Activated naive CD8-positive, alpha-beta T cell treated with anti-CD3 and anti-CD28 coated beads for 36 hours (primary cell): ENCODE measurements at places on chromosomes 5 and 9.
A peak's percentile ranks its signal among the peaks of the same experiment; 100 is the strongest.

GRCh38 chr5:156951359-156951758 is 11.7 kb downstream of the TIMD4 start:
- DNase-seq = no peak

GRCh38 chr9:78238046-78239038 is 2.5 kb downstream of the CEP78 start:
- DNase-seq = no peak

DNA sequence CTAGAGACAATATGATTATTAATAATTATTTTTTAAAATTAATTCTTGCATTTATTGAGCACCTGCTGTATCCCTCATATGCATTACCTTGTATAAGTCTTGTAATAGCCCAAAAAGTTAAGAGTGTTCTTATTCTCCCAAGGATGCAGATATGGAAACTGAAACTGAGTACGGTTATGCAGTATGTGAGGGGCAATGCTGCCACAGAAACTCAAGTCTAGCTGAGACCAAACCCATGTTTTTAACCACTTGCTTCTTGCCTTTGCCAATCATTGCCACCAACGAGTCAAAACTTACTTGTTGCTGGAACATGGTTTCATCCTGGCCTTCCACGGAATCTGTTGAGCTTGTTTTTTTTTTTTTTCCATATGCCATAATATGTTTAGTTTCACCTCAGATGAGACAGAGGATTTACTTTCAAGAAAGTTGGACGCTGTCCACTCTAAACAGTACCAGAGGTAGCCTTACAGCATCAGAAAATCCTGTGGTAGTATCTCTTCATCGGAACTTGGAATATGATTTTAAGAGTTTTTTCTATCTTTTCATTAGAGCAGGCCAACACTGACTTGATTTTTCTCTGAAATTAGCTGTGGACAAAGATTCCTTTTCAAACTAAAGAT is 27.9 kb downstream of the DOCK8 start:
- DNase-seq = no peak

- DNase-seq = peak; percentile 57
Observed at GRCh38 chr9:91047993-91048607, 246.5 kb downstream of the SYK start.

- DNase-seq = no peak
Observed at GRCh38 chr9:137458194-137459151, 661 bp downstream of the NSMF start.

DNA sequence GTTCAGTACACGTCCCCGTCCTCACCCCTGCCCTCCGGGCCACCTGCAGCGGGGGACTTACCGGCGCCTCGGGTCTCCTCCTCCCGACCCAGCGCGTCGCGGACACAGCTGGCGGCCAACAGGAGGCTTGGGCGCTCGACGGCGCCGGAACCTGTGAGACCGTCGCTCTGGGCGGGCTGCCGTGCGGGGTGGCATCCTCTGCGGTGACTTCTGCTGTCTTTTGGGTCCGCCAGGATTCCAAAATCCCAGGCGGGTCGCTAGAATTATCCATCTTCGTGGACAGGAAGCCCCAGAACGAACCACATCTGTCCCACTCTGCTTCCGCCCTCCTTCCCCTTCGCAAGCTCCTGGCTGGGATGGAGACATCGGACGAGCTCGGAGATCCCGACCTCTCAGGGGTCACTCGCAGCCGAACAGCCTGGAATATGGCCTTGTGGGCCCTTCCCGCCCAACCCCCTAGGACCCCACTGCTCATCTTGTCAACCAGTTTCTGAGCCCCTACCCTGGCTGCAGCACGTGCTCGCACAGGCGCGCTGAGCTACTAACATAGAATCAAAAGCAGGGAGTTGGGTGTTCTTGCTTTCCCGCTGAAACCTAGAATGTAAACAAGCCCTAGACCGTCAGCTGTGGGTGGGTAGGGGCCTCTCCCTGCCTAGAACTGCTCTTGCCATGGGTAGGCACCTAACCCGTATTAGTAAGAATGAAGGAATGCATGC is 947 bp upstream of the MARCHF3 start:
- peak; percentile 36 for DNase-seq

DNA sequence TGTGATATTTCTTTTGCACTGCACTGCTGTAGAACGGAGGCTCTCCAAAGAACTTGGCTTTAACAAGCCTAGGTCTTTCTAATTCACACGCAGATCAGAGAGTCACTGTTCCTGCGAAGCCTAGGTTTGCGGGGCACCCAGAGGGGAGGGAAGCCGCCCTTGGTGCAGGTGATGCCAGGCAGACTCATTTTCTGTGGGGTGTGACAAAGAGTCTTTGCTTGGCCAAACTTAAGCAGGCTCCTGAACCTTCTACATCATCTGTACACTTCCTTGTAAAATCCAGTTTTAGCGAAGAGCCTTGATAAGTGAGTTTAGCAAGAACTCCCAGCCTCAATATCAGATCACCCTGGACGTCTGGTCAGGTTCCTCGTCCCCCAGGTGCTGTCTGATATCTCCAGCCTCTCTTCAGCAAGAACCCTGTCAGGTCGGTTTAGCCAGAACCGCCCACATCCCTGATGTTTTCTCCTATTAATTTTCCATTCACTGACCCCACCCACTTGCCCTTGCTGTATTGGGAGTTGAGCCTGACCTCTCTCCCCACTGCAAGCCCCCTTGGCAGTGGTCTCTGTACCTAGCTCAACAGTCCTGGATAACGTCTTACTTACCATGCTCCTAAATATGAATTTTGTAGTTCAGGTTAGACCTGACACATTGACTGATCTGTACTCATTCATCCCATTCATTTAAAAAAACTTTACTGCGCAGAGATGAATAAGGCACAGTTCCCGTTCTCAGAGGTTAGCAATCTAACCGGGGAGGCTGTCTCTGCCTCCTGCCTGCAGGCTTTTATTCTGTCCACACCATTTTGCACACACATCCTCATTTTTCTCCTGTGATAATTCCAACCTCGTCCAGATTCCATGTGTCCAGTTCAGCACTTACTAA is 880 bp upstream of the UBAC1 start:
- no peak for DNase-seq

- DNase-seq = no peak
Observed at GRCh38 chr5:94021246-94021645, 279.8 kb upstream of the POU5F2 start.

- DNase-seq = no peak
Observed at GRCh38 chr5:111226556-111226955, 2.4 kb downstream of the CAMK4 start.

GRCh38 chr9:117044241-117044640 is 357.1 kb downstream of the TRIM32 start:
- DNase-seq = no peak

- DNase-seq = no peak
Observed at GRCh38 chr5:53983568-53984460, 326.6 kb downstream of the ARL15 start.

DNA sequence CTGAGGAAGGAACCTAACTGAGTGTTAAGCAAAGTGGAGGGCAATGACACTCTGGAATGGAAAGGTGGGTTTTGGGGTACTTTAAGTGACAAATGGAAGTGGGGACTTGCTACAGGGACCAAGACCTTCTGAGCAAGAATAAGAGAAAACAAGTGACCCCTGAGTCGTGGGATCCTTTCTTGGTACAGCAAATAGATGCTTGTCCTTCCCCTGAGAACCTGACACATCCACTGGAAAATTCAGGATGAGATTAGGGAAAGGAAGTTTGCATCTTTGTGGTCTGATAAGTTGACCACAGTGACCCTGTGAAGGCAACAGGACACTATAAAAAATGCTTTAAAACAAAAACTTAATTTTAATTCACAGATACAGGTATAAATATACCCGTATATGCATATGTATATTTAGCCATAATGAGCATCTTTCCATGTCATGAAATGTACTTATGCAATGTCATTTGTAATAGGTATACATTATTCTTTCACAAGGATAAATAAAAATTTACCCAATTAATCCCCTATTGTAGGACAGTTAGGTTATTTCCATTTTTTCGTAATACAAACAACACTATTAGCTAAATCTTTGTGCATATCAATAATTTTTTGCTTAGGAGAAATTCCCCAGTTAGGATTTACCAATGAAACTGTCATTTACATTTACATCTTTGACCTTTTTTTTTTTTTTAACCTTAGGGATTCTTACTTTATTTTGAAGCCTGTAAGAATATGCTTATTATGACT is 2.0 kb upstream of the IRF1 start:
- no peak for DNase-seq

DNA sequence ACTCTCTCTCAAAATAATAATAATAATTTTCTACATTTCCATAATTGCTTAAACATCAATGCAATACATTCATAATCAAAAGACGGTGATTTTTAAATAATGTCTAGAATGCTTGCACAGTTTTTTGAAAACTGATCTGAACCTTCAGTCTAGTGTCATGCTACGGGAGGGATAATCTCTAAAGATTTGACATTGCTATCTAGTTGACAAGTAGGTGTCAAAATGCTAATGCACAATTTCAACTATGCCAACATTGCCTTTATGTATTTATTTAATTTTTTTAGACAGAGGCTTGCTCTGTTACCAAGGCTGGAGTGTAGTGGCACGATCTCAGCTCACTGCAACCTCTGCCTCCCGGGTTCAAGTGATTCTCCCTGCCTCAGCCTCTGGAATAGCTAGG is 16.0 kb upstream of the PCAT7 start:
- no peak for DNase-seq

DNA sequence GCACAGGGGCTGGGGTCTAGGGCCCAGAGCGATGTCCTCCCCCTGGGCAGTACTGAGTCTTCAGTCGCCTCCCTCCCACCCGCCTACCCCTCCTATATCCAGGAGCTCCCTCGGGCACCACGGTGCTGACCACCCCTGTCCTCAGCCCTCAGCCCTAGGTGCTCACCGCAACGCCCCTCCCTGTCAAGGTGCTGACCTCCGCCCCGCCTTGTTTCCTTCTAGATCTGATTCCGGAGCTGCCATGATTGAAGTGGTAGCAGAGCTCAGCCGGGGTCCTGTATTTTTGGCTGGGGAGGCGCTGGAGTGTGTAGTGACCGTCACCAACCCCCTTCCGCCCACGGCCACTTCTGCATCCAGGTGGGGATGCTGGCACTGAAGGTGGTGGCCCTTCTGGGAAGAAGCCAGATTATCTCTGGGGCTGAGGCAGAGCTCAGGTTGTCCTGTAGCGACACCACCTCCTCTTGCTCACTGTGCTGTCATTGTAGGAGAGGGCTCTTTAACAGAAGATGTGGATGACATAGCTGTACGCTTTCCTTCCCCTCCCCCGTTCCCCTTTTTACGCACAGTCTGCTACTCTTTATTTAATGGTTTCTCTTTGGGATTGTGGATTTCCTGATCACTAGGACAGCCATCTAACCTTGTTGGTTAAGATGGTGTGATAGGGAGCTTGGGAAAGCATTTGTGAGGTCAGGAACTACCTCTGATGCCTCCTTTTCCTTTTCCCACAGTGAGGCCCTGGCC is 598 bp downstream of the RGP1 start:
- DNase-seq = peak; percentile 52

- DNase-seq = peak; percentile 81
Observed at GRCh38 chr5:956941-957747, 51.5 kb upstream of the NKD2 start.

DNA sequence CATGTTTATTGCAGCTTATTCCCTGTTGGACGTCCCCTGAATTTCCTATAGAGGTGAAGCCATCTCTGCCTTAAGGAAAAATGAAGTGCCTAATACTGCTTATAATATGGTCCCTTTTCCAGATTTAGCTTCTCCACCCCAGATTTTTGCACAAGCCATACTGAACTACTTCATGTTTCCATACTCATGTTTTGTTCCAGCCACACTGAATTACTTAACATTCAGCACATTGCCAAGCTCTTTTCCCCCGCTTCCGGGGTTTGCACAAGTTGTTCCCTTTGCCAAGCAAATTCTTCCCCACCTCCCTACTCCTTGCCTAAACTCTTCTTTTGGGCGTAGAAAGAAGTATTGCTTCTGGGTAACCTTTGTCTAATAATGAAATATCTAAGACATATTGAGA is 1.7 kb upstream of the CNTRL start:
- DNase-seq = no peak

- DNase-seq = no peak
Observed at GRCh38 chr9:116990592-116990991, 303.5 kb downstream of the TRIM32 start.

DNA sequence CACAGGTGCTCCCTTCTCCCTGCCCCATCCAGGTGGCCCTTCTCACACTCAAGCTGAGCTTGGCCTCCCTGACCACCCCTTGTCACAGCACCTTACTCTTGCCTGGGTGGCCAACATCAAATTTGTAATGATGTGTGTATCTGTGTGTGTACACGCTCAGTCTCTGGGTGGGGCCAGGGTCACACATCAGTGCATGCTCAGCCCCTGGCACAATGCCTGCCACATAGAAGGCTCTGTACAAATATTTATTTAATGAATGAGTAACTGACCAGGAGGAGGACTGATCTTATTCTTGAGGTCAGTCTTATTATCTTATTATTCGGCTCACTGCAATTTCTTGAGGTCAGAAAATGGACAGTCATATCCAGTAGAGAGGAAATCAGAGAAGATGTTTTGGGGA is 41.3 kb upstream of the HAND1 start:
- DNase-seq = no peak

DNA sequence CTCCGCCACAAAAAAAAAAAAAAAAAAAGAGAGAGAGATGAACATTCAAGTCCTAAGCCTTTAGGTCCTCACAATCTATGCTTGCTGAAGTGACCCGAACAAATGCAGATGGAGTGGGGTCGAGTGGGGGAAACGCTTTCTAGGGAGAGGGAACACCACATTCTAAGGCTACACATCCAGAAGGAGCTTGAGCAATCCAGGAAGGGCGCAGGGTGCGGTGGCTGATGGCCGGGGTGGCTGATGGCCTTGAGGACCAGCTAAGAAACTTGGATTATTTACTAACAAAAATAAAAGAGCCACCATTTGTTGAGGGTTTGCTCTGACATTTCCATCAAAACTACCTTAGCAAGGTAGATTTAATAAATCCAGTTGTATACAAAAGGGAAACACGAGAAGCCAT is 764 bp upstream of the BNIP1 start:
- DNase-seq = no peak

DNA sequence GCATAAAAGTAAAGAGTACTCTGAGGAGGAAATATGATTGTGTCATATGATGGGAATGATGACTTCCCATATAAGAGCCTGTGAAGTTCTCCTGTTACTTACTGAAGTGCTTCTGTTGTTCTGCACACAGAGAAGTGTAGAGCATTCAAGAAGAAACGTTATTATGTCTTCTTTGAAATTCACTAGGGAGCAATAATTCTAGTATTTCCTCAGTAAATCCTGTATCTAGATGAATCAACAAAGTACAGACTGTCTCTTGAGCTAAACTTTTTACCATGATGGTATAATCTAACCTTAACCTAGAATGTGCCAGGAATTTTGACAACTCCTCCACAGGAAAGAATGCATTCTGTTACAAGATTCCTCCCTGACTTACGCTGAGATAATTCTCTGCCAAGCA is 18.9 kb upstream of the GHR start:
- no peak for DNase-seq
